ENCODE measurements at places on chromosomes 12 and 14.

DNA sequence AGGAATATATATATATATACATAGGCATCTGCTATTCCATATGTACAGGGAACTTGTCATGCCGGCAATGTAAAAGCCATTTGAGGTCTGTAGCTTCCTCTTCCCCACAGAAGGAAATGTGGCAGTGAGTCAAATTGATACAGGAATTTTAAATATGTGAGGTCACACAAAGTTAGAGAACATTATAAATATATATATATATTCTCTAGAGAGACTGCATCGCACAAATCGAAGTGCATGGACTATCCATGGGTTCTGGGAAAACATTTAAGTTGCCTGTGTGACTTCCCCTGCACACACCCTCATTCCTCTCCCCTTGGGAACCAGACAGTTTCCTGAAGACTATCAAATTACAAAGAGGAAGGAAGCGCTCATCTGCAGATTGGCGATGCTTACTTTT is 100.9 kb upstream of the CCDC91 start:
- DNase-seq = no peak

DNA sequence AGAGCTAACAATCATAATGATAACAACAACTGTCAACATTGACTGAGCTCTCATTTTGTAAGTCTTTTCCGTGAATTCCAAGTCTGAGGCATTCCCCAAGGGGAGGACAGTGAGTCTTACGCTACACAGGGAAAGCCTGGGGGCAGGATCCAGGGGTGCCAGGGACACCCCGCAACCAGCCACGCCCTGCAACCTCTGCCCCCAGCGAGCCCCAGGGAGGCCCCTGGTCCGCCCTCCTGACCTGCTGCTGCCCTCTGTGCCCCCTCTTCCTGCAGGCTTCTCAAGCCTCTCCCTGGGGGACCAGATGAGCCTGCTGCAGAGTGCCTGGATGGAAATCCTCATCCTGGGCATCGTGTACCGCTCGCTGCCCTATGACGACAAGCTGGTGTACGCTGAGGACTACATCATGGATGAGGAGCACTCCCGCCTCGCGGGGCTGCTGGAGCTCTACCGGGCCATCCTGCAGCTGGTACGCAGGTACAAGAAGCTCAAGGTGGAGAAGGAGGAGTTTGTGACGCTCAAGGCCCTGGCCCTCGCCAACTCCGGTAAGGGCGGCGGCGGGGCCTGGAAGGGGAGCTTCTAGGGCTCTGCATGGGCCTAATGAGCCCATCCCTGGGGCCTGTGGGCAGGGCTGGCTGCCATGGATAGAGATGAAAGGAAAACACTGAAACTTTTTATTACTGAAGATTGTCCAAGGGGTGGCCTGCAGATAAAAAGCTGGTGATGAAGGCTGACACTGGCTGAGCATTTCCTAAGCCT is 115.4 kb downstream of the ESRRB start:
- no peak for DNase-seq

DNA sequence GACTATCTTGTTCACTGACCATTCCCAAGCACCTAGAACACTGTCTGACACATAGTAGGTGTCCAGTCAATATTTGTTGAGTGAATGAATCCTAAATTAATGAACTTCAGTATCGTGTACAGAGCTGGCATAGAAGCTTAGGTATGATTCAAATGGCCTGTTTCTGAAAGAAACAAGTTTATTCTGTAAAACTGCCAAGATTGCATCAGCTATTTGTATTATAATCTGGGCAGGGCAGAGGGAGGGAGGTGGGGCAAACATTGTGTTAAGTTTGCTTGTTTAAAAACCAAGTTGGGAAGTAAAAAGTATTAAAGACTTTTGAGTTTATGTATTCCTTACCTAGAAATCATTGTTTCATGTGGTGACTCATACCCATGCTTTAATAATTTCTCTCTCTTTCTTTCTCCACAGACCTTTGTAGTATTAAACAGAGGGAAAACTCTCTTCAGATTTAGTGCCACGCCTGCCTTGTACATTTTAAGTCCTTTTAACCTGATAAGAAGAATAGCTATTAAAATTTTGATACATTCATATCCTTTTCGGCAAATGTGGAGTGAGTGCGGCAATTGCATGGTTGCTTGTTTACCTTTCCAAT is 92.8 kb downstream of the SCN8A start:
- DNase-seq = no peak

DNA sequence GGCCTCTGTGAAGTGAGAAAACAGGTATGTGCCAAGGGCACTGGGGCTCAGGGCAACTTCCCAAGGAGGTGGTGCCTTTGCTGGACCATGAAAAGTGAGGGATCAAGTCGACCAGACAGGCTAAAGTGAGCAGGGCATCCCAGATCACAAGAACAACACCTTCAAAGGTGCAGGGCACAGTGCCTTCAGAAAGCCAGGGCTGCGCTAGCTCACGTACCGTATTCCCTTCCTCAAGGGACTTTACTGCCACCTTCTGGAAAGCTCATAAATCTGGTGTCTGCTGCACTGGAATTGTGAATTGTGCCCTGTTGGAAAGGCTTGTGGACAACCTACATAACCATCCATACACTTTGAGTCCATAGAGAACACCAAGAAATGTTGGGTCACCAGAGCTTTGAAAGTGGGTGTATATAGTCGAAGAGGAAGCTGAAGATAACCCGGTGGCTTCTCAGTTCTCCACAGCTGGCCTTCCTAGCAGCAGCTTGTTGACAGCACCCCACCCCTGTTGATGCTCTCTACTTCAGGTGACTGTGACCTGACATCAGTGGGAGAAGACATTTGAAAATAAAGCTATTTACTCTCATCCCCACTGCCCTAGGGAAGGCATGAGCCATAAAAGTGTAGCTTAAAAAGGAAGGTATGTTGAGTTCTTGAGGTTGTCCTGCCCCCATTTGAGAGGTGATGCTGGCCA is 24.5 kb downstream of the FIGNL2 start:
- DNase-seq = no peak

GRCh38 chr14:32311294-32312009 is 17.6 kb upstream of the AKAP6 start:
- no peak for DNase-seq

- no peak for DNase-seq
These were observed 5.2 kb downstream of the ANO4 start for GRCh38 chr12:100799770-100800169.

All from activated CD4-positive, alpha-beta T cell treated with anti-CD3 and anti-CD28 coated beads, Interleukin-2, amount 50 U/mL, for 4 hours (primary cell).